ENCODE measurements at places on chromosomes 7 and 10.

DNA sequence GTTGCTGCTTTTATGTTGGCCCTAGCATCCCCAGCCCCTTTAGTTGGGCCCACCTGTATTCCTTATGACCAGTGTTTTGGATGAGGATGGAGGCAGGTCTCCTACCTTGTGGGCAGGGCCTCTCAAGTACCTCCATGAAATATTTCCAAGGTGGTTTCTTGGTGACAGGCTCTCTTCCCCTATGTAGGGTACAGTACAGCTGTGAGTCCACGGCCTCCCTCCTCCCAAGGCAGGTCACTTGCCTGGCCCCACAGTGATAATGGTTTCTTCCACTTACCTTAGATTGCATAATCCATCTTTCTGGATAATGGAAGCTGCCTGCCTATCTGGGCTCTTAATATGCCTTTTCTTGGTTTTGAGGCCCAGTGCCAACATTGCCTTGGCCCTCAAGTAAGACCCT lies 110.4 kb downstream of the NT5C2 start:
- DNase-seq: no peak

DNA sequence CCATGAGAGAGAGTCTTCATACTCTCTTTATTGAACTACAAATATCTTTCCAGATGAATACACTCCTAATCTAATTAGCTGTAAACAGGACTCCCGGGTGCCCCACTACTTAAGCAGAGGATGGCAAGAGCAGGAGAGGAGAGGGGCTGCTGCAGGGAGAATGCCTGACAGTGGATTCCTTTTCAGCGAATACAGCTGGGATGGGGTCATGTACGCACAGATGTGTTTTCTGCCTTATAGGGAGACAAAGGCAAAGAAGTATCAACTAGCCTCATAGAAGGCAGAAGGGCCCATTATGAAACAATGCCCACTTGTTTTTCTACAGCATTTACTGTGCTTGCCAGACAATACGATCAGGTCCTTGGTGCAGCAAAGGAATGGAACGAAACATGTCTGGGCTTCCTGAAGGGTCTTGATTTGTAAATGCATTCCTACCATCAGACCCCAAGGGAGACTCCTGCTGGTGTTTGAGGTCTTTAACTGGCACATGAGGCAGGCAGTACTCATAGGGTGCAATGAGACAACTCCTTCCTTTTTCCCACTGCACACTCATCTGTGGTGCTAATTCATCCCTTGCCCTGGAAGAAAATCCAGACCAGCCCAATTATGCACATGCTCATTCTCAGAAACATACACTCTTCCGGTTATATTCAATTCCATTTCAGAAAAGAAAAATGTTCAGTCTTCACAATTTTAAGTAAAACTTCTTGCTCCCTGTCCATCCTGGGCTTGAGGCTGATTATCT lies 117.1 kb downstream of the AOAH start:
- no peak for DNase-seq

DNA sequence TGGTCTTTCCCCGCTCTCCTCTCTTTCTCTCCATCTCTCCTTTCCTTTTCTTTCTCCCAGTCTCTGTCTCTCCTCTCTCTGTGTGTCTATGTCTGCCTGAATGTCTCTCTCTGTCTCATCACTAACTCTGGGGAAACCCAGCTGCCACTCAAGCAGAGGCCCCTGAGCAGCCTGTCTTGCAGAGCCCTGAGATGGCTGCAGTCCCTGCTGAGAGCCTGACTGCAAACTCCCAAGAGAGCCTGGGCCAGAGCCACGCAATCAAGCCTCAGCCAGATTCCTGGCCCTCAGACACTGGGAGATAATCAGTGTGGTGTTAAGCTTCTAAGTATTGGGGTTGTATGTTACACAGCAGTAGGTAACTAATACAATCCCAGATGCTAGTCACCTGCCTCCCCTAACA lies 91.5 kb downstream of the PAXIP1 start:
- no peak for DNase-seq

GRCh38 chr7:5435291-5436002 lies 11.8 kb upstream of the TNRC18 start:
- no peak for DNase-seq

DNA sequence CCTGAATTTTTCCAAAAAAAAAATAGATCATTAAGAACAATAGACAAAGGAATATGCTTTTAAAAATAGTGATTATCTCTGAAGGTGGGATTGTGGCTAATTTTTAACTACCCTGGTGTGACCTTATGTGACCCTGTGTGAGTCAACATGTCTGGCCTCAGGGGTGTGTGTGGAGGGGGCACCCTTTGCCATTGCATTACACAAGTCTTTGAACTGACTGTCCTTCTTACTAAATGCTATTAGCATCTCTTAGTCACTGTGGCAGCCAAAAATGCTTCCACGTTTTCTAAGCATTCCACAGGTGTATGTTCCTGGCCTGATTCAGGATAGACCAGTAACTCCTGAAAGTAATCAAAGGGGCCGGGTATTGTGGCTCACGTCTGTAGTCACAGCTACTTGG lies 175.4 kb downstream of the MGMT start:
- DNase-seq: no peak

GRCh38 chr10:49618821-49619220 lies 5.0 kb downstream of the CHAT start:
- DNase-seq: no peak

DNA sequence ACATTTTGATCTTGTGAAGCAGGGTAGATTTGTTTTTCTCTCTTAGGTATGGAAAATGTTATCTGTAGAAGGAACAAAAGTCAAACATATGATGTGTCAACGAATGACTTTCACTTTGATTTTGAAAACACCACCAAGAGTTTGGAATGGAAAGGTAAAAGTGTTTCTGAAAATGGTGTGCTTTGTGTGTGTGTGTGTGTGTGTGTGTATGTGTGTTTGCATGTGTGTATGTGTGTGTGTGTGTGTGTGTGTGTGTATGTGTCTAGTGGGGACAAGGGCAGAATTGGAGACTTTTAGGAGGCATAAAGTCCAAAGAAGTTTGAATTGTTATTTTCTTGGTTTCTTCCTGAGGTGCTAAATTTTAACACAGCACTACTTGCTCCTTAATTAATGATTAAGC lies 115.4 kb upstream of the PRKCQ start:
- no peak for DNase-seq

DNA sequence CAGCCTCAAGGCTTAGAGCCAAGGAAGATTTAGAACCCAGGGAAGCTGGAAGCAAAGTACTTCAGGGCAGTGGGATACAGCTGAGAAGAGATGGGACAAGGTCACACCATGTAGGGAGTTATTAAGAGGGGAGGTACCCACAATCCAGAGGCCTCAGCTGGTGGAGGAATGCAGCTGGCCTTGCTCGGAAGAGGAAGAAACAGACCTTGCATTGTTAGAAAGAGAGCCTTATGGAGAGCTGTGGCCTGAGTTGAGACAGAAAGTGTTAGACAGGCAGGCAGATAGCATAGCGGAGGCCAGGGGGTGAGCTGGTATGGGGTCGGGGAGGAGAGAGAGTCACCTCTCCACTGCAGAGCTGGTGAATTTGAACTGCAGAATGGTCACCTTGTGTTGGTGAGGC lies 173.1 kb downstream of the JCAD start:
- DNase-seq: no peak

DNA sequence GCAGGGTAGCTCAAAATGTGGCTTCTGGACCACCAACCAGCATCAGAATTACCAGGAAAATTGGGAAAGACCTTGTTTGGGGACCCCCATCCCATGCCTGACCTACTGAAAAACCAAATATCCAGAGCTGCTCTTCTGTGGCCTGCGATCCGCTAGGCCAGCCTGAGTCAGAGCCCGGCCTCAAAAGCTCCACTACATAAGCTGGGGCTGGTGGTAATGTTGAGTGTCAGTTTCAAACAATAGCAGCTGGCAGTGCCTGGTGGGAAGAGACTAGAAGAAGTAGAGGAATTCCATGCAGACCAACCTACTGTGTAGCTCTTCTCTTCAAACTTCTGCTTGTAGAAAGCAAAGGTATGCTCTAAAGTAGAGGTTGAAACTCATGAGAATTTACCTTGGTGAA lies 52.0 kb downstream of the KLRG2 start:
- DNase-seq: no peak

- no peak for DNase-seq
Observed at GRCh38 chr10:67926951-67927350, 42.5 kb downstream of the SIRT1 start.

GRCh38 chr7:74373536-74373935 lies 80.2 kb upstream of the GTF2IRD1 start:
- no peak for DNase-seq

GRCh38 chr7:120961638-120962173 lies 11.1 kb downstream of the ING3 start:
- no peak for DNase-seq

DNA sequence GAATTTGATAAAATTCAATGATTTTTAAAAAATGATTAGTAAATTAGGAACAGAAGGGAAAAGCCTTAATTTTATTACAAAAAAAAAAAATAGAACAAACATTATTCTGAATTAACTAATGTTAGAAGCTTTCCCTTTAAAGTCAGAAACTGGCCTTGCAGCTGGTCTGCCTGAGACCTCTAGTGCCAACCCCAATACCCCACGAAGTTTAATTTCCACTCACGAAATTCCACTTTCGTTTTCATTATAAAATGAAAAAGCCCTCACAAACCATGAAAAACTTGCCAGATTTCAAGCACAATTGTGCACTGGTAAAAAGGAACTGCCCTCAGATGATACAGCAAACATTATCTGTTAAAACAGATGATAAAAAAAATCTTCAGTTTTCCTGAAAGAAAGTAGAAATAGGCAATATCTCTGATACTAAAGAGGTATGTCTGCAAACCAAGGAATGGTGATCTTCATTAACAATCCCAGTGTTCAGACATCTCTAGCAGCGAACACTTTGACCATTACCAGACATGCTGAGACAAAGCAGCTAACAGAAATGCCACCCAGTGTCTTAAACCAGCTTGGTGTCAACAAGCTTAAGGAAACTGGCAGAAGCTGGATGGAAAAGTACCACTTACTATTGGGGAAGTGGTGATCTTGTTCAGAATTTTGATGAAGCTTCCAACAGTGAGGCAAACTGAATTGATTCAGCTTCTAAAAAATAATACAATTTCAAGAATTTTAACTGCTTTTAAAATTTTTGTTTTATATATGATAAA lies 80.2 kb downstream of the PALS2 start:
- DNase-seq: no peak

- no peak for DNase-seq
Observed at GRCh38 chr10:76285515-76285914, 854.1 kb downstream of the LRMDA start.

- DNase-seq: no peak
Observed at GRCh38 chr7:136533732-136534131, 334.7 kb upstream of the CHRM2 start.

- DNase-seq: no peak
Observed at GRCh38 chr10:4246881-4247358, 461.9 kb upstream of the KLF6 start.

- DNase-seq: no peak
Observed at GRCh38 chr10:133280391-133281059, 3.9 kb upstream of the ADAM8 start.

- no peak for DNase-seq
Observed at GRCh38 chr10:17836942-17837341, 27.8 kb downstream of the MRC1 start.

DNA sequence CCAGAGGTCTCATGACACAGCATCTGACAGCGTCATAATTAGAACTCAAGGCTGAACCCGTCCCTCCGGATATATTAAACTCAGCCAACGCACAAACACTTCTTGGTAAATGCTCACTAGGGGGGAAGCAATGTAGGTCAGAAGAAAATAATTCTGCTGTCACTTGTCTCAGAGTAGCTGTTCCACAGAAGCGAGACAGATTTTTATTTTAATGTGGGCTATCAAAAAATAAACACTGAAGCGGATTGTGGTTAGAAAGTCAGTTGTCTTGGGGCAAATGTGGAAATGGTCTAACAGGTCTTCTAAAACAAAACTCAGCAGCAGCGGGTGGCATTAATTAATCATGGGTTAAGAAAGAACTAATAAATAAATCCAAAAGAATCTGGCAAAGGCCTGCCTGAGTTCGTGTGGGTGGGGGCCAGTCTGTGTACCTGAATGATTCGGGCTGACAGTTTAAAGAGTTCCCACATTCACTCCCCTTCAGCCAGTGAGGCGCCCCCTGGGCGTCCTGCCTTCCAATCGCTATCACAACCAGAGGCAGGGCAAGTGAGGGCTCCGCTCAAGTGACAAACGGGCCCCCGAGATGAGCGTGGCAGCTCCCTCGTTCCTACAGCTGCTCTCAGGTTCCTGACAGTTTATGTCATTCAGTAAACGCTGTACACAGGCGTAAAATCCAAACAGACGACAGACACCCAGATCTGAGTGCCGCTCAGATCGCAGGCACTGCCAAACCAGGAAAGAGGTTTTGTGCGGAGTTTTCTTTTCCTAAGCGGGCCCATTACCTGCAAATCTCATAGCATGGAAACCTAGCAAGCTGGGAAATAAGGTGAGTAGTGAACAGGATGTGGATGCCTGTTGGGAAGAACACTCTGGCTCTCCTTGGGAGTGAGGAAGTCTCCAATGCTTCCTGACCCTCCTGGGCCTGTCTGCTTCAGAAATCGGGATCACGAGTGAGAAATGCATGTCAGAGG lies 52.9 kb downstream of the NRAP start:
- DNase-seq: no peak

- no peak for DNase-seq
Observed at GRCh38 chr10:33314811-33315561, 19.5 kb downstream of the NRP1 start.

- DNase-seq: no peak
Observed at GRCh38 chr10:25068152-25069058, 52.0 kb downstream of the THNSL1 start.

DNA sequence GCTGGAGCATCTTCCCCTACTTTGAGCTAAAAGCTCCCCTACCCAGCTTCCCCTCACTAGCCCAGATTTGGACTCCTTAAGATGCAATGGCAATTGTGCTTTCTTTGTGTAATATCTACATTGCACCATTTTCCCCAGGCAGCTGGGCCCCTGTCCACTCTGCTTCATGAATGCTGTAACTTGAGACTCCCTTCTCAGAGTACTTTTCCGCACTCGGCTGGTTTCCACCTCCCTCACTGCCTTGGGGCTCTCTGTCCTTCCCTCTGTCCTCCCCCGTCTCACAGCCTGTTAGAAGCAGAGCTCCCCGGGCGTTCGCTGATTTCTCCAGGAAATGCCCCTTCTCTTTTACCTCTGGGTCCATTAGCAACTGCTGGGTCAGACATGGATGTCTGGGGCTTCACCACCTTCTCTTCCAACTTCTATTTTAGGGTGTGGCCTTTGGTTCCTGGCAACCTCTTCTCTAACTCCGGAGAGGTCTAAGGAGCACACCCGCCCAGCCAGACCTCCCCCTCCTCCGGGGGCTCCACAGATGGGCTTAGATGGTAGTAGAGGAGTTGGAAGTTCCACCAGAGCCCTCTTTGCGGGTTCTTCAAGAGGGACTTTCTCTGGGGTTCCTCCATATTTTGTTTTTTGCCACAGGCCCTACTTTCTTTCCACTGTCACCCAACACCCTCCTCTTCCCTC lies 2.9 kb upstream of the TMEM72 start:
- no peak for DNase-seq

All from stimulated activated CD4-positive, alpha-beta T cell treated with anti-CD3 and anti-CD28 coated beads, TNF-alpha, amount 100 ng/mL, for 1 hour (primary cell).